Stimulated activated CD8-positive, alpha-beta memory T cell treated with anti-CD3 and anti-CD28 coated beads, Interleukin-4, amount 100 ng/mL, for 24 hours (primary cell): ENCODE measurements at places on chromosomes 12 and 14.
A peak's percentile ranks its signal among the peaks of the same experiment; 100 is the strongest.

GRCh38 chr14:28651148-28651547 lies 115.4 kb upstream of the FOXG1 start:
- DNase-seq, result no peak

DNA sequence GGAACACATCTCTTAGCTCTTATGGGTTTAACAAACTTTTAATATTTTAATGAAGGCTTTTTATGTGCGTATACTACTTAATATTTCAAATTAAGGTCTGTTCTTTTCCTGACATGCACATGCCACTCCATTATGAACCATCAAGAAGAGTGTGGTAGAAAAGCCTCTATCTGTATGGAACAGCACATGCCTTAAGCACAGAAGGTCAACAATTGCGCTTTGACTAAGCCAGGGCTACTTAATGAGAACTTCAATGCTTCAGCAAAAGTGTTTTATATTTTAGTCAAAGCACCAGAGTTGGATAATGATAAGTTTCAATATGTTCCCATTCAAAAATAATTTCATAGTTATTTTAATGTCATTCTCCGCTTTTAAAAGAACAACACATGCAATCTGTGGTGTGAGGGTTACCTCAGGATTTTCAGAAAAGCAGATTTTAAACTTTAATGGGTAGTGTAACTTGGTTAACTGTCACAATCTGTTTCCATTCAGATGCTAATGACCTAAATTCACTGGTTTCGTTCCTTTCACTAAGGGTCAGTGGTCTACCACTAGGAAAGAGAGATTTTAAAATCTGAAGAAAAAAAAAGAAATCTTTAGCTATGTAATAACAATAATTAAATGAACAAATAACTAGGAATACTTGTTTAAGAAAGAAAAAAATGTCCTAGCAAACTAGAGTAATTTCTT lies 193.4 kb upstream of the NOVA1 start:
- no peak for DNase-seq

DNA sequence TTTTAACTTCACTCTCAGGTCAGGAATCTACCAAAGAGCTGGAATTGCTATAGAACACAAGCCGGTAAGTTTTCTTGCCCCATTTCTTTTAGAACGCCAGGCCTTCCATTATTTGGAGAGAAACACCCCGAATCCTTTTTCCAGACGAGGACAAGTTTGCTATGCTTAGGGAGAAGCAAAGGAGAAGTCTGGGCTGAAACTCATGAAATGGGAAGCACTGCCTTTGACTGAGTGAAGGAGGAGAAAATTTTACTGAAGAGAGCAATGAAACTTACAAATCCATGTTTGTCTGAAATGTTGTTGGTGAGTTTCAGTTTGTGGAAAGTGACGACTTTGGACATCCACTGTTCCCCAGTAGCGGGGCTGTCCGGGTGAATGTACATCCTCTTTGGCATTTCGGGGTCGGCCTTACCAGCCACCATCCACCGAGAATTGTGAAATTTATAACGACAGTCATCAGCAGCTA lies 3.3 kb downstream of the TBX3 start:
- no peak for DNase-seq

DNA sequence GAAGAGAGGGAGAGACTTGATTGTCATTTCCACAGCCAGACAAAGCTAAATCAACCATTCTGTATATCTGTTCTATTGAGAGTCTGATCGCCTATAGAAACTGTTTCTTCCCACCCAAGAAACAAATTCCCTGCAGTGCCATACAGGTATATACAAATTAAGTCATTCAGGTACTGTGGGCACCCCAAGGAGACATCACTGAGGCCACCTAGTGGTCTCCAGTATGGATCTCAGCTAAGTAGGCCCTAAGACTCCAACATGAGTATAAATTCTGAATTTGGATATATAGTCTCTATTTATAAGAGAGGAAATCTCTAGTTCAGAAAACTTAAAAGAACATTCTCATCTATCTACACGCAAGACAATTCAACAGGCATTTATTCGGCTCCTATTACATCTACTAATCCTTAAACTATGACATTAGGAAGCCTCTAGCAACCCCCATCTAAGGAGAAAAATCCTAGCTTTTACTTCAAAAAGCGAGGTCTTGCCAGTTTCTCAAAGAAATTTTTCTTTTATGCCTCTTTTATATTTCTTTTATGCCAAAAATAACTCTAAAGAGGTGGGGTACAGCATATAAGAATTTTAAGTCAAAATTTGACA lies 62.6 kb downstream of the DCAF5 start:
- DNase-seq, result peak; percentile 6

DNA sequence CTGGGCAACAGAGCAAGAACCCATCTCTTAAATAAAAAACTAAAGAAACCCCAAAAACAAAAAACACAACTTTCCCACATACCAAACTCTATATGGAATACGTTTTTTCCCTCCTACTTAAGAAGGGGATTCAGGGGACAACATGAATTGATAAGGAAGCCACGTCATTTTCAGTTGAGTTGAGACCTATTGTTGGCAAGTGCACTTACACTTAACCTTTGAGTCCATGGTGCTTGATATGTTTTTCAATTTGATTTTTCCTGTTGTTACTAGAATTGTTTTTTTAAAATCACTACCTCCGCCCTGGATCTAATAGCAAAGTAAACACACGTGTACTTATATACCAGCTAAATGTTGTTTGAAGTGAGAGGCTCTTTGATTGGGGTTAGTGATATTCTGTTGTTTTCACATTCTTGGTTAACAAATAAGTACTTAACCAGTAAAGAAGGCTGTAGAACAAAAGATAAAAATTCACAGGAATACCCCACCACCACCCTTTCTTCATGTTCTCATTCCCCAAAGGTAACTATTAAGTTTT lies 2.0 kb downstream of the FAM177A1 start:
- no peak for DNase-seq

DNA sequence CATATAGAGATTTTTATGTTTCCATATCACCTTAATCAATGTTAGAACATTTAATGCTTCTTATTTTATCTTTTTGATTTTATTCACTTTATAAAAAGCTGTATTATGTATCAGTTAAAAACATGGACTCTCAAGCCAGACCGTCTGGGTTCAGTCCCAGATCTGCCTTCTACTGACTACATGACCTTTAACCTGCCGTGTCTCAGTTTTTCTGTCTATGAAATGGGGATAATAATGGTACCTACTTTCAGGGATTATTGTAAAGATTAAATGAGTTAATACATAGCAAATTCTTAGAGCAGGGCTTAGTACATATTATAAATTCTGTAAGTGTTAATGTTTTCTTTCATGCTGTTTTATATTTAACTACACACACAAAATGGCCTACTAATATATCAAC lies 50.4 kb downstream of the STAB2 start:
- no peak for DNase-seq

DNA sequence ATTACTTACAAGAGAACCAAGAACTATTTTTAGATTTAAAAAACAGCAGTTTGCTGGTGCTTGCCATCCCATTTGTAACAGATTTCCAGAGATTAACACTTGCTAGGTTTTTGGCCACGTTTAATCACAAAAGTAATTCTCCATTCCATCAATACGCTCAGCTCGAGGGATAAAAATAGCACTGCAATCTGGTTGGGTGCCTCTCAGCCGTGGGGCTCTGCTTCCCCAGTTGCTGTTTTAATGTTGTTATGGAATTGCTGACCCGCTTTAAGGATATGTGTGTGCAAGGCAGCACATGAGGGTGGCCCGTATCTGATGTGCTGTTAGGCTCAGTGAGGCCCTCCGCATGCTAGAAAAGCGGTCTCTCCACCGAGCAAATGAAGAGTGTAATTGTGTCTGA lies 222.2 kb upstream of the TMEM260 start:
- DNase-seq, result no peak

DNA sequence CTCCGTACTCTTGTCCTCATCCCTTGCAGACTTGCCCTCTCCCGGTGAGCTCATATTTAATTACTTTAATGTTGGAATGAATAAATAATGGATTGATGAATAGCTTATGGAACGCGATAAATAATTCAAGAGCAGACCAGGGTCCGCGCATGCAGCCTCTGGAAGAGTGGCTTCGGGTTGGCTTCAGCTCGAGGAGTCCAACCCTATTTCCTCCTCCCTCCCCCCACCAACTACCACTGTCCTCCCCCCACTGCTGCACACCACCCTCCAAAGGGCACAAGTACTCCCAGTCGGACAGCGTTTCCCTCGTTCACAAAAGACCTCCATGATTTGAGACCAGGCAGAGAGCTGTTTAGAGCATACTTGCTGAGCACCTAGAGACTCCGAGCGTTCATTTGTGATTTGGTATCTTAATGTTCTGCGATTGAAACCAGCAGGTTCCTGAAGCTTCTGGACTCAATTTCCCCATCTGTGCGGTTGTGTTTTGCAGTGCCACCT lies 647 bp upstream of the SIX1 start:
- DNase-seq, result no peak

- DNase-seq, result no peak
These were observed 396.7 kb upstream of the PDE3A start for GRCh38 chr12:19971361-19972280.

GRCh38 chr12:108335349-108336119 lies 3.6 kb downstream of the CMKLR1 start:
- DNase-seq, result no peak

GRCh38 chr12:68623984-68624383 lies 13.3 kb downstream of the RAP1B start:
- DNase-seq, result no peak

- peak; percentile 84 for DNase-seq
These were observed at the start of gene PRIM1 for GRCh38 chr12:56751712-56752598. Gene PRIM1 (minus strand): TSS chr12:56752323. CDS start chr12:56752298, 25 bp downstream.

- no peak for DNase-seq
These were observed 42.9 kb upstream of the EEA1 start for GRCh38 chr12:92971859-92972524.

DNA sequence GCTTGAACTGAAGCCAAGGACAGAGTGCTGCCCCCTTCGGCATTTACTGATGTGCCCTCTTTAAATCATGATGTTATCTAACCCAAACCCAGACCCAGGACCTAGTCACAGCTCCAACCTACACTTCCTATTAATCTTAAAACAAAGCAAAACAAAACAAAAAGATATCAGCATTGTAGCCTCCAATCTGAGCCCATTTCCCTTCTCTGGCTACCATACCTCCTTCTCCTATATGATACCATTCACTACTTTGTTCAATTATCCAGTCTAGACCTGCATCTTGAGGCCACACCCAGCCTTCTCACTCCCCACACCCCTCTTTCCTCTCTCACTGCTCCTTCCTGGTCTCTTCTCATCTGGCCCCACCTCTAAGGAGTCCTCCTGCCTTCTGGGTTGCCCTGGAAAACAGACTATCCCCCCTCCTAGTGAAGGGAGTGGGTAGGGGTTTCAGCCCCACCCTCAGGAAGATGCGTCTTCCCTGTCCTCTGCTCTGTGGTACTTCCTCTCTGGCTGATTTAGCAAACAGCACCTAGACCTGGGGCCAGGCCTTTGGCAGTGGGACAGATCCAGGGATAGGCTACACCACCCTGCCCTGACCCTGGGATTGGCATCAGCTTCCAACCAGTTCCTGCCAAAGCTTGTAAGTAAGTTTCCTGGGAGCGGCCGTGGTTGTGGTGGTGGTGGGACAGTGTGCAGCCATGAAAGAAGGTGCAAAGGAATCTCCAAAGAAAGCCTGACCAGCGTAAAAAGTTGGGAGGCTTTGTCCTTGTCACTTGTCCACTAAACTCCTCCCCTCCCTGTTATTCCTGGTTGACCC lies 3.3 kb downstream of the LTB4R start:
- DNase-seq, result no peak

GRCh38 chr14:58671436-58671835 lies 33.7 kb downstream of the DACT1 start:
- DNase-seq, result no peak

DNA sequence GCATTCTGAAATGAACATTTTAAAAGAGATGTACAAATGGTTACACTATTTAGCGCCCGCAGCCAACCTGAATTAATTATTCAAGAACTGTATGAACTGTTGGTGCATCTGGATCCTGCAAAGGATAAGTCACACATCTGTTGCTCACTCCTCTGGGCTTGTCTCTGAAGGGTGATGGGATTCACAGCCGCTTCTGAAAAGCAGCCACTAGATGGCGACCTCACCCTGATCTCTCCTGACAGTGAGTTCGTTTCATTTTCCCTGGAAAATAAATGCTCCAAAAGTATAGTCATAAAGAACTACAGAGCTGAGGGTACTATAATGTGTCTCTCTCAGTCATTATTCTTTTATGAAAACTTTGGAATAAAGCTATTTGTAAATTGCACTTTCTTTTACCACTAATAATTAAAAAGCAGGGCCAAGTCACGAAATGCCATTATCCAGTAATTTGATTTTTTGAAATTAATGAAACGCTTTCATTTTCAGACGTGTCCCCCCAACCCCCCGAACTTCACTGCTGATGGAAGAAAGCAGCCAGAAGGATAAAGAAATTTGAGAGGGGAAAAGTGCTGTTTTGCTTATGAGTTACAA lies 789.6 kb downstream of the NRXN3 start:
- DNase-seq, result peak; percentile 19

DNA sequence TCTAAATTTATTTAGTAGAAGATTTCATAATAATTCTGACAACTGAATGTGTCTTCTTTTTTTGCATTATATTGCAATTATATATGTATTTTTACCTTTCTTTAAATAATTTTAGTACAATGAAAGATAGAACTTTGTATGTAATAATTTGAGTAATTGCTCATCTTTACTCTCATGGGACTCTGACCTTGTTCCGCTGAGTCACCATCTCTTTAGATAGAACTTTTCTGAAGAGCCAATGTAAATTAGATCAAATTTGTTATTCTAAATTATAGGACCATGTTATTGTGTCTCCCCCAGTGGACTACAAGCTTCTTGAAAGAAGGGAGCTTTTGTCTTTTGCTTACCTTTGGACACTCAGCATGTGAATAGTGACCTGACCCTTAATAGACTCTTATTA lies 96.1 kb downstream of the TRHDE start:
- no peak for DNase-seq

DNA sequence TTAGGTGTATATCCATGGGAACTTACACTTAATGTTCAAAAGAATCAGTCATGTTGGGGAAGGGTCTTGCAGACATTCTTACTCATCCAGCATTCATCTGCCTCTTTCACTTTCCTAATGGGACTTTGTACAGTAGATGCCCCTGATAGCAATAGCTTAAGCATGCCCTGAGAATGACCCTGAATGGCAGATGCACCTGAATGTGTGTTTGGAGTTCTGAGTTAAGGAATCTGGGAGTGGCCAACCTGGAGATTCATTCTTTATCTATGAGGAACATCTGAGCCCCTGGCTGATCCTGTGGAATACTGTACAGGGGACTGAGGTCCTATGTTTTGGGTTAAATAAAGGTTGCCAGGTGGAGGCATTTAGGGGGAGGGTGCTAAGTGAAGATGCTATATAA lies 71.3 kb upstream of the MANSC4 start:
- no peak for DNase-seq
